Renal cortical epithelial cell (primary cell): ENCODE measurements at places on chromosomes 5 and 9. TPM values are rescaled to one million over a fixed set of nuclear protein-coding genes. Genes with fewer than 3 reads are reported as not detected.

ROR2 gene
- total RNA-seq, result 4.4 TPM in 1 of 2 replicates, not detected in the other

PROP1 gene
- not detected in 2 replicates for total RNA-seq

IER5L gene
- 17.4 and 40.6 TPM in 2 replicates for total RNA-seq

MLANA gene
- total RNA-seq, result 0.05 TPM in 1 of 2 replicates, not detected in the other

KCNIP1 gene
- 12.2 and 32.4 TPM in 2 replicates for total RNA-seq

SVEP1 gene
- total RNA-seq, result under 0.01 and 0.17 TPM in 2 replicates

PCDHGA10 gene
- total RNA-seq, result 0.52 and 5.1 TPM in 2 replicates

BHMT2 gene
- 20.3 and 34.6 TPM in 2 replicates for total RNA-seq

MPDZ gene
- 23.8 and 78.3 TPM in 2 replicates for total RNA-seq
